ENCODE measurements at places on chromosomes 6 and 20. TPM values are rescaled to one million over a fixed set of nuclear protein-coding genes. Genes with fewer than 3 reads are reported as not detected.

The ZC2HC1B gene
- total RNA-seq, result not detected

The BPI gene
- total RNA-seq, result not detected

The FGD2 gene
- 0.07 TPM for total RNA-seq

The TULP1 gene
- total RNA-seq, result not detected

The KCNQ5 gene
- total RNA-seq, result 3.0 TPM

The HMGA1 gene
- total RNA-seq, result 173 TPM

The ZMYND8 gene
- 13.7 TPM for total RNA-seq

The PDE10A gene
- under 0.01 TPM for total RNA-seq

The OR12D3 gene
- total RNA-seq, result not detected

The VGLL2 gene
- not detected for total RNA-seq

The BRPF3 gene
- 17.4 TPM for total RNA-seq

The TNNC2 gene
- total RNA-seq, result not detected

The NKX2-2 gene
- not detected for total RNA-seq

The POU5F1 gene
- total RNA-seq, result 0.50 TPM

The WFDC5 gene
- 0.64 TPM for total RNA-seq

The AKAP12 gene
- total RNA-seq, result 2.1 TPM

The RIMS4 gene
- not detected for total RNA-seq

The DIDO1 gene
- 28.7 TPM for total RNA-seq

The ADGB gene
- not detected for total RNA-seq

The GINS1 gene
- 2.4 TPM for total RNA-seq

The HMGCLL1 gene
- total RNA-seq, result not detected

The CNBD2 gene
- 1.1 TPM for total RNA-seq

The IPCEF1 gene
- total RNA-seq, result 1.00 TPM

The SPATA25 gene
- 1.00 TPM for total RNA-seq

The COL12A1 gene
- 34.9 TPM for total RNA-seq

The PTCRA gene
- not detected for total RNA-seq

The MAS1 gene
- total RNA-seq, result not detected

The BTBD3 gene
- 27.5 TPM for total RNA-seq

The LZTS3 gene
- 14.4 TPM for total RNA-seq

The KHDC1L gene
- not detected for total RNA-seq

The B3GAT2 gene
- total RNA-seq, result under 0.01 TPM

The PEX3 gene
- 16.4 TPM for total RNA-seq

The RHAG gene
- not detected for total RNA-seq

The NFATC2 gene
- total RNA-seq, result not detected

The RBPJL gene
- not detected for total RNA-seq

The HSPA1L gene
- total RNA-seq, result 1.1 TPM

The OPN5 gene
- total RNA-seq, result not detected

The ARMC2 gene
- 1.00 TPM for total RNA-seq

The RAET1G gene
- 65.6 TPM for total RNA-seq

The CPNE5 gene
- not detected for total RNA-seq

The BPIFB1 gene
- total RNA-seq, result 3.3 TPM

The CAGE1 gene
- under 0.01 TPM for total RNA-seq

The FILIP1 gene
- under 0.01 TPM for total RNA-seq
